ENCODE measurements at places on chromosomes 12 and 14.

GRCh38 chr14:36755756-36756155 lies 94.1 kb downstream of the PAX9 start:
- no peak for DNase-seq

- no peak for DNase-seq
These were observed 69.4 kb upstream of the PTPRB start for GRCh38 chr12:70706611-70707010.

- DNase-seq = no peak
These were observed 133.1 kb downstream of the DAAM1 start for GRCh38 chr14:59321626-59321949.

DNA sequence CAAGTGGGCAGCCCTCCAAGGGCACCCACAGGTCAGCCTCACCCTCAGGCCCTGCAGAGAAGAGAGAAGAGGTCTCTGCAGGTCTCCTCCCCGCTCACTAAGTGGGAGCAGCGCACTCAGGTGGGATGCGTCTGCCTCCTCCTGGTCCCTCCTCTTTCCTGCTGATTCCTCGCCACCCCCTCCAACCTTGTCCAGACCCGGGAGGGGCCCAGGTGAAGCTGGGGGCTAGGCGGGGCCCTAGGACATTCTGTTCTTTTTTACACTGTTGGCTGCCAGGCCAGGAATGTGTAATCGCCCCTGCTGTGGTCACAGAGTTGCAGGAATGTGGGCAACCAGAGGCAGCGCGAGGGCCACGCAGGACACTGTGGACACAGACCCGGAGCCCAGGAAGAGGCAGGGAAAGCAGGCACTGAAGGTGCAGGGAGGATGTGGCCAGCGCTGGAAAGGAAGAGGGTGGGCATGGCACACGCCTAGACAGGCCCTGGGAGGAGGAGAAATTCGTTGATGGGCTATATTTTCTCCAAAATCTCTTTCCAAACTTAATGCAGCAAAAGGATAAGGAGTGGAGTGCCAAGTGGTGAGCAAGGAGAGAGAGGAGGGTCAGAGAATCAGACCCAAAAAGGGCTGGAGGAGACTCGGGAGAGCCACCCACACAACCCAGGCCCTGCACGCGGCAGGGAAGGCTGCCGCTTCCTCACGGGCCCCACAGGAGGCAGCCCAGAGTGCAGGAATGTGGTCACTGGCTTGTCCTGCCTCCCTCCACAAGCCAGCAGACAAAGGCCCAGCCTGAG lies 911 bp upstream of the SCNN1A start:
- DNase-seq = no peak
